ENCODE measurements at places on chromosomes 7 and 10.

GRCh38 chr7:32068411-32069101, 1.7 kb downstream of the PDE1C start:
- DNase-seq, result no peak

GRCh38 chr10:31549896-31550295, 230.9 kb downstream of the ZEB1 start:
- DNase-seq, result no peak

GRCh38 chr7:99171731-99172130, 27.8 kb upstream of the SMURF1 start:
- no peak for DNase-seq

DNA sequence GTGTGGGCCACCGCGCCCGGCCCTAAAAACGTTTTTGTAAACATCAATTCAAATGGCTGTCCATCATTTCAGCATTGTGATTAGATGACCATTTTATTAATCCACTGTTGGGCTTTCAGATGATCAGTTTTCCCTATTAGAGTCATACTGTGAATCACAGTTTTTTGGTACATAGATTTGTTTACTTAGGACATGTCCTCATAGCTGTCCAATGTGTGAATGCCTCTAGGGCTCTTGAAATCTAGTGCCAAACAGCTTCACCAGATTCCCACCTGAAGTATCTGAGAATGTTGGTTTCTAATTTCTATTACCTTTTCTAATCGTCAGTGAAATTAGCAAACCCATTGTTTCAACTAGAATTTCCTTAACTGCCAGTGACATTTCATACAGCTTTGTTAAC, 66.8 kb downstream of the UPF2 start:
- no peak for DNase-seq

DNA sequence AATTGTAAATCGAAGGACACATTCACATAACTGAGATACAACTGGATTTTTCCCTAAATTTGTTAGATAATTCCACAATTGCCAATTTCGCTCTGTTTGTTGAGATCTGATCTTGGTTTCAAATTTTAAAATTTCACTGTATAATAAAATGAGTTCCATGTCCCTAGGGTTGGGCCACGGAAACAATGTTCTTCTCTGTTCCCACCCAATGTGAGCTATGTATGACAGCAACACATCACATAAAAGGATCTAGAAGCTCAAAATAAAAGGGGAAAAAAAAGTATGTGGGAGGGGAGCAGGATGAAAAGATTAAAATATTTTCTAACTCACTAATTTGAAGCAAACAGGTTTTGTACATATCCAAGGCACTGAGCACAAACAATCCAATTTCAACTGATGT, 287.8 kb upstream of the MKLN1 start:
- no peak for DNase-seq
